DMS153 (cell line): ENCODE measurements at places on chromosomes 2 and 18.

DNA sequence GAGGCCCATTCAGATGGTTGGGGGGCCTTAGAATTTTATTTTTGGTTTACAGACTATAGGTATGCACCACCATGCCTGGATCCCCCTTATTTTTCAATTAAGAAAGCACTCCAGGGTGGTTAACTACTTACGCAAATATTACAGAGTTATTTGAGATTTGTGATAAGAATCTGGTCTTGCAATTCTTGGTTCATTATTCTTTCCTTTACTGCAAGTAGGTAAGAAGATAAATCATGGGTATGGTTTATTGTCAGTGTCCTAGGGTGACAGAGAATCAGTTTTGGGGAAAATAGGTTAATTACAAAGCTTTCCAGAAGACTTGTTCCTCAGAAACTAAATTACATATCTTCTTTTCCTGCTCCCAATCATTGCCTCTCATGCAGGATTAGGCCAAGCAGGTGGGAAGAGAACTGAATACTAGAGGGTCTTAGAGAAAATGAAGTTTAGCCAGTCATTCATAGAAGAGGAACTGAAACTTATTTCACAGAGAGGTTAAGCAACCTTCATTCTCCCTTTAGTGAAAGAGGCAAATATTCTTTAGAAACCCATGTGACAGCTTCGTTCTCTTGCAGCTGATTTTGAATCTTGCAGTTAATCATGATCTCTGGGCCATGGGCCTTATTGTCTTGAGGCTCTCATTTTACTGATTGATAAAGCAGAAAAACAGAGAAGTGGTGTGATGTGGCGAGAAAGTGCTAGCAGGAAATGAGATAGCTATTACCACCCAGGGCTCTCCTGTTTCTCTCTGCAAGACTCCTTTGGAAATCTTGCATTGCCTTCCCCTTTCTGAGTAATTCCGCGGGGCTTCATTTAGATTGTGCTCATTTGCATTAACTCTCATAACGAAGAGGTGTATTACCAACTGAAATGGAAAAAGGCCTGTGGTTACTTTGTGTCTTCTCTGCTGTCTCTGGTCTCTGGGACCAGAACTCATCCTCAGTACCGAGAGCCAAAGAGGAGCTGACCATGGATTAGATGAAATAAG lies 44.8 kb upstream of the ARHGAP25 start:
- no peak for DNase-seq

- no peak for DNase-seq
These were observed 332.2 kb downstream of the SOCS6 start for GRCh38 chr18:70620837-70621612.

DNA sequence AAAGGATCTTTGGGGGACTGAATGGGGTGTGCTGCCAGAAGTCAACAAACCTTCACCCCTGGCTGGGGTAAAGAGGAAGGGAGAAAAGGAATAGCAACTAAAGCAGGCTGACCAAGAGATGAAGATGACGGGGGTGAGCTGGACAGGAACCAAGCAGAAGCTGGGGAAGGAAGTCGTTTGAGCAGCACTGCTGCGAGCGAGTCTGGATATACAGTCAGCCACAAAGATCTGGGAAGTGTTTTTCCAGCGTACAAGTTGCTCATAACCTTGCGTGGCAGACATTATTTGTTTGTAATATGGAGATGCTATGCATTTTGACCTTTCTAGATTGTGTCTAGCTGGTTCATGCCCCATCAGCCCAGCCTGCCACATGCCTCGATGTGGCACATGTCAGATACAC lies 71.2 kb downstream of the EIF2AK3 start:
- no peak for DNase-seq

- DNase-seq = no peak
These were observed 73.4 kb upstream of the ID2 start for GRCh38 chr2:8608411-8608954.

DNA sequence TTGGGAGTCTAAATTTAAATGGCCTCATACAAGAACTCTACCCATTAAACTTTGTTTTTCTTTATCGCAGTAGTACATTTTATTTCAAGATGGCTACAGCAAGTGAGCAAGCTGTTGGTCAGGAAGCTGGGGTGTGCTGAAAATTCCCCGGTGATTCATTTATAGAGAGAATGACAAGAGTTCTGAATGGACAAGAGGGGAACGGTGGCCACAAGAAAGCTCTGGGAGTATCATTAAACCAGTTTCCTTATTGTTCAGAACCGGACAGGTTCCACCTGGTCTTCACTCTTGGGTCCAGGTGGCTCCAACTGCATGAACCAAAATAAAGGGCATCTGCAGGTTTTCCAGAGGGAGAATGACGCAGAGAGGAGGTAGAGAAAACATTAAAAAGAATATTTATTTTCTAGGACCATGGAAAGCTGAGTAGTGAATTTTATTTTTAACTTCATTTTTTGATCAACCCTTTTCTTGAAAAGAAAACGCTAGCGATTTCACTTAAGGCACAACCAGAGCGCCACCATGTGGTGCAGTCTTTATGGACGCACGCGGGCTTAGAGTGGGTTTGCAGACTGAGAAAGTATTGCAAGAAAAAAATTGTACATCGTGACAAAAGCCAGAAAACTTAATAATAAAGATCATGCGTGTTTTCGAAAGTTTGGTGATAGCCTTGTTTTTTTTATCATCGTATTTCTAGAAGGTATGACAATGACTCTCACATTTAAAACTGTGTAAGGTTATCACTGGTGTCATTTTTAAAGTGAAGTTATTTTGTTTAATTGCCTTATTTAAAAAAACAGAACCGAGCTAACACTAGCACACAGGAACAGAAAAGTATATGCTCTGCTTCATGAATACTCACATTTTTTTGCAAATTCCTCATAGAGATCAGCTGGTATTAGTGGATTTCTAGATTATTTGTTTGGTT lies 97.9 kb upstream of the NOL4 start:
- peak; percentile 23 for DNase-seq
